ENCODE measurements at places on chromosomes 2 and 18.

DNA sequence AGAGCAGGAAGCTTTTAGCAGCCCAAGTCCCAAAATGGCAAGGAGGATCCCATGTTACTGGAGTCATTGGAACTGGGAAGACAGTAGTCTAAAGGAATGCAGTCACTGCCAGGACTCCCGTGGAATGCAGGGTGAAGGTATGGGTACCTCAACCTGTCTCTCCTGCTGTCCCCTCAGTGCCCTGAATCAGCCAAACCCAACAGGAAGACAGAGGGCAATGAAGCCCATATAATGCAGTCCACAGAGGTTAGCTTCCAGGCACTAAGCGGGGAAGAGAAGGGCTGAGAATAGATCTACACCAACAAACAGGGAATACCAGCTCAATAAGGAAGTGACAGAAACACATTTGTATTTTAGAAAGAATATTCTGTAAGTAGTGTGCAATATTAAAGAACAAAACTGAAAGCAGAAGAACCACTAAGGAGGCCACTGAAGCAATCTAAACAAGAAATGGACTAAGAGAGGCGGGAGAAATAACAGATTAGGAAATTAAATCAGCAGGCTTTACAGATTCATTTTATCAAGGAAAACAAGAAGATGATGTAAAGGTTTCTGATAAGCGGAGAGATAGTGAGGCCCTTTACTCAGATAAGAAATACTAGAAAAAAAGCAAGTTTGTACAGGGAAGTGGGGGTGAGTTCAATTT lies 8.3 kb downstream of the NEMP2 start:
- no peak for DNase-seq

- no peak for DNase-seq
Observed at GRCh38 chr18:78558948-78559347, 420.7 kb upstream of the SALL3 start.

DNA sequence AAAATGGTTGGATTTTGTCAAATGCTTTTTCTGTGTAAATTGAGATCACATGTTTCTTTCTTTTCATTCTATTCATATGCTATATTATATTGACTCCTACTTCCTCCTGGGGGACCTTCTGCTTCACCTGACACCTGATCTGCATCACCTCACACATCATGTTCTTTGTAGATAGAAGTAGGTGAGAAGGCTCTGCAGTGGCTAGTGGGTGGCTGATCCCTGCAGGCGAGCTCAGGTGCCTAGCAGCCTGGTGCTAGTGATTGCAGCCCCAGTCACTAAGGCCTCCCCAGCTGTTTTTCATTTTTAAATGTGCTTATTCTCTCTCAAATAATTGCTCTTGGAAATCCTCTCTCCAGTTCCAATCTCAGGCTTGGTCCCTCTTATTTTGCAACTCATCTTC lies 33.6 kb downstream of the MC4R start:
- DNase-seq = no peak

GRCh38 chr2:62042944-62043343 lies 137.5 kb downstream of the COMMD1 start:
- DNase-seq = no peak

- DNase-seq = no peak
Observed at GRCh38 chr18:63073481-63073880, 246.1 kb downstream of the BCL2 start.

DNA sequence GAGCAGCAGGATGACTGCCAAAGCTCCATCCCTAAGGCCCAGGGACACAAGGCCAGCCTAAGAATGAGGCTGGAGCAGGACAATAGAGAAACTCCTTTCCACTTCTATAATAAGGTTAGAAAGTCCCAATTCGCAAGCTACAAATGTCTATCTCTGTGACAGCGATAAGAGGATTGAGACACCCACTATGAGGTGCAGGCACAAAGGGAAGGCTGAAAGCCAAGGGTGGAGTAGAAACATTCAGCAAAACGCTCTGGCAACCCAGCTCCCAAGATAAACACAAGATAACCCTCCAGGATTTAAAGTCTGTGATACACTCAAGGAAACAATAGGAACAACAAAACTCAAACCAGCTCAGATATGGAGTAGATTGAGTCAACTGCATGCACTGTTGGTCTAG lies 418.0 kb upstream of the UBE2E3 start:
- DNase-seq = no peak

DNA sequence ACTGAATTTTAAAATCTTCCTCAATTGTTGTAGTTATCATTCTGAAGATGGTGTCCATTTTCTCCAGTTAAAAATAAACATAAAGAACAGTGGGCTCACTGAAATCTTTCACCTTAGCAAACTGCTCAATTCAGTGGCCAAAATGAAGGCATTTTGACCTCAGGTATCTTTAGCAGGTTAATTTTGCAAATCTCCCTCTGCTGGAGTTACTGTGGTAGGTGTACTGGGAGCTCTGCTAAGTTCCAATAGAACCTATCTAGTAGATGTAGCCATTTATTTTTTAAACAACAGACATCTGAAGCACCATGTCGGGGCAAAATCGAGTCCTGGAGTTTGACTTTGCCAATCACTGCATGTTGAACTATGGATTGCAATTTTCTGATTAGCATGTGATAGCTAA lies 177.1 kb downstream of the IRS1 start:
- no peak for DNase-seq

GRCh38 chr2:157158111-157158510 lies 99.4 kb upstream of the GALNT5 start:
- no peak for DNase-seq

DNA sequence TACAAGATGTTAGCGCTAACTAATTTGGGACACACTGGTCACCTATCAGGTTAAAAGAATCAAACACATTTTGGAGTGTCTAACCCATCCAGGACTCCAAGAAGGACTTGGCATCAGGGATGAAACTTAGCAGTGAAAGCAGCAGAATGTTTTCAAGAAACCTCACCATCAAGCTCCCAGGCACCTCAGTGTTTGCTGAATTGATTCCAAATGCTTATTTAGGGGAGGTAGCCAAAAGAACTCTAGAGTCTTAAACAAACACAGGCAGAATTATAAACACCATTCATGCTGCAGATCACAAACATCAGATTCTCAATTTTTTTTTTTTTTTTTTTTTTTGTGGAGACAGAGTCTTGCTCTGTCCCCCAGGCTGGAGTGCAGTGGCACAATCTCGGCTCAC lies 122.8 kb upstream of the UXS1 start:
- DNase-seq = no peak

DNA sequence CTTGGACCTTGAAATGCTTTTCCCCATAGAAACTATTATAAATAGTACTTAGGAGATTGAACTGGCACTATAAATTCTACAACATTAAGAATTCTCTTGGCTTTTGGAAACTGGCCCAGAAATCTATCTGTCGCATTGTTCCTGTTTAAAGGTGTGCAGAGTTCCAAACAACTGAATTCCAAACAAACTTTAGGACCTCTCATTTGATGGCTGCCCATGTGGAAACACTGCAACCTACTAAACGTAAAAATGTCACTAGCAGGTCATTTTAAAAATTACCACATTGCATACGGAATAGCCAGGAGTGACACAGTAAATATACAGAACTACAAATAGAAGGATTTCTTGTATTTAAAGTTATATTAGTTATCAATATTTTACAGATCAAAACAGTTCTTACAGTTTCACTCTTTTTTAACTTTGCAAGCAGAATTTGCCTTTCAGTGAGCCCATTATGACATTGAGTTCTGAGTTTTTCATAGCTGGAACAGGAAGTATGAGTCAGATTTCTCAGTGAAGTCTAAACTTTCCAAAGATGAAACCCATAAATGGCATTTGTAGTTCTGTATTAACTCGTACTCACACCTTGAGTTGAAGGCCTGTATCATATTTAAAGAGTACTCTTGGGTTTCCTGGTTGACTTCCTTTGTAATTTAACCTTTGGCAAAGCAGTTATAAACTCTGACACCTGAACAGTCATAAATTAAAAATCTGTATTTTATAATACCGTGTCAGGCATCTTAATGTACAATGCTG lies 142.3 kb upstream of the BOD1L2 start:
- DNase-seq = no peak

- no peak for DNase-seq
Observed at GRCh38 chr2:61288070-61288841, 126.3 kb downstream of the C2orf74 start.

DNA sequence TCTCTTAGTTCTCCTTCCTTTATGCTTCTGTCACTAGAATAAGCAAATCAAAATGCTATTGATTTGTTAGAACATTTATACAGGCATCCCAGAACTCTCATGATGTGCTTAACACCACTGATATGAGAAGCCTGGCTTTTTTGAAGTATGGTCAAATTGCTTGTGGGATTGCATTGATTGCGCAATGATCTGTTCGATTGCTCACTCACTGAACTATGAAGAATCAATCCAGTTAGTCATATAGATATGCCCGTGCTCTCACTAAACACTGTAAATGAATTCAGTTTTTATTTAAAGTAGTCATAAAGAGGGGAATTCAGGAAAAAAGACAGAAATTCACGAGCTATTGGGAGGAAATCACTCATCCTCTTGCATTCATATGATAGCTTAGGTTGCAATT lies 1237.8 kb downstream of the SUCLG1 start:
- no peak for DNase-seq

DNA sequence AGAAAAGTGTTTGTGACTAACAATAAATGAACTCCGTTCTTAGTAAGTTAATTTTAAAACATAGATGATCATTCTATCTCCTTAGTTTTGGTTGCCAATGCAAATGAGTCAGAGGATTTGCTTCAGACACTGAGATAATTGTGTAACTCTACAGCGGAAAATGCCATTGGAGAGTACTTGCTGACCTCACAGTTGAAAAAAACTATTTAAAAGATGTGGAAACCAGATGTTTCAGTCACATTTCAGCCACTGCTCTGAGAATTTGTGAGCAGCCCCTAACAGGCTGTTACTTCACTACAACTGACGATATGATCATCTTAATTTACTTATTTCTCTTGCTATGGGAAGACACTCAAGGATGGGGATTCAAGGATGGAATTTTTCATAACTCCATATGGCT lies at the start of gene TNFAIP6:
Gene TNFAIP6 (plus strand): TSS at position 234 of the 400 bp plus-strand sequence. CDS start 75 bp downstream, at position 309.
- no peak for DNase-seq

DNA sequence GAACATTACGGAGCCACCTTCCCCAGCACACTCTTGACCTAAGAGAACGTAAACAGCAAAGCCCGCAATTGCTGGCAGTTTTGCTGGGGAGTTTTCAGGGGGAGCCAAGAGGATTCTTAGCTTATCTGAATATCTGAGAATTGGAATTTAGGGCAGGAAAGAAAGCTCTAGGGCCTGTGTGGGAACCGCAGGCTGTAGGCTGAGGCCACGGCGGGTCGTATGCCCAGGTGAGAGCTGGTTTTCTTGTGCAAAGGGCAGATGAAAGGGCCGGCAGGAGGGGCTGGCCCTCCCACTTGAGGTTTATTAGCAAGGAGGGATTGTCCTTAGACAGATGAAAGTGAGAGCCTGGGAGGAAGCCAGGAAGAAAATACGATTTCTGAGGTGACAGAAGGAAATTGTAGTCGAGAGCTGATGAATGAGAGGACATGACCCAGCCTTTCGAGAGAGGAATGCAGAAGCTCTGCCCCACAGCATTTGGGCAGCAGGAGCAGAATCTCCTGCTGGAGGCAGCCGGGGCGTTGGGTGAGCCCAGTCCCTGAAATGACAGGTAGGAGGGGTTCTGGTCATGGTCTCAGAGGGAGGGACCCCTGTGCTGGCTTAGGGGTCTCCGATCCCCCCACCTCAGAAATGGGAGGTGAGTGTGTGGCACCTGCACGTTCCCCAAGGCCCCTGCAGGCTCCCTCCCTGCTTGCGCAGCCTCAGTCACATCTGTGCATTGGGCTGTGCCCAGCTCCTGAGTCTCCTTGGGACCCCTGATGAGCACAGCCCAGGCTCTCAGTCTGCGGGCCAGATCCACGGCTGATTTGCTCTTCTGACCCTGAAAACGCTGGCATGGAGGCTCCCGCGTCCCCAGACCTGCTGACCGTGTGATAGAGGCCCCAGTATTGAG lies 61.1 kb downstream of the CABLES1 start:
- no peak for DNase-seq

DNA sequence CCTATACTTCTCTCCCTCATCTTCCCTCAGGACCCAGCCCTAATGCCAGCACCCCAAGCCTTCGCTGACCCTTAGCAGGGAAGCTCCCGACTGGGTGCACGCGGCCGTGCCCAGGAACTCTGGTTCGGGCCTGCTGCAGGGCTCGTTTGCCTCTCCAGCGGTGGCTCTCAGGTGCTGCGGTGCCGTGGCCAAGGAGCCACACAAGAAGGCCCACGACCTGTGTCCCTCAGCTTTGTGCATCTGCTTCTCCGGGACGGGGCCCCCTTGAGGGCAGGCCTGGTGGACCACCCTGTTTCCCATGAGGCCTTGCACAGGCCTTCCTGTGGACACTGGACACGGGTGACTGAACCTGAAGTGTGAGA lies 17.7 kb downstream of the BOK start:
- DNase-seq = no peak

DNA sequence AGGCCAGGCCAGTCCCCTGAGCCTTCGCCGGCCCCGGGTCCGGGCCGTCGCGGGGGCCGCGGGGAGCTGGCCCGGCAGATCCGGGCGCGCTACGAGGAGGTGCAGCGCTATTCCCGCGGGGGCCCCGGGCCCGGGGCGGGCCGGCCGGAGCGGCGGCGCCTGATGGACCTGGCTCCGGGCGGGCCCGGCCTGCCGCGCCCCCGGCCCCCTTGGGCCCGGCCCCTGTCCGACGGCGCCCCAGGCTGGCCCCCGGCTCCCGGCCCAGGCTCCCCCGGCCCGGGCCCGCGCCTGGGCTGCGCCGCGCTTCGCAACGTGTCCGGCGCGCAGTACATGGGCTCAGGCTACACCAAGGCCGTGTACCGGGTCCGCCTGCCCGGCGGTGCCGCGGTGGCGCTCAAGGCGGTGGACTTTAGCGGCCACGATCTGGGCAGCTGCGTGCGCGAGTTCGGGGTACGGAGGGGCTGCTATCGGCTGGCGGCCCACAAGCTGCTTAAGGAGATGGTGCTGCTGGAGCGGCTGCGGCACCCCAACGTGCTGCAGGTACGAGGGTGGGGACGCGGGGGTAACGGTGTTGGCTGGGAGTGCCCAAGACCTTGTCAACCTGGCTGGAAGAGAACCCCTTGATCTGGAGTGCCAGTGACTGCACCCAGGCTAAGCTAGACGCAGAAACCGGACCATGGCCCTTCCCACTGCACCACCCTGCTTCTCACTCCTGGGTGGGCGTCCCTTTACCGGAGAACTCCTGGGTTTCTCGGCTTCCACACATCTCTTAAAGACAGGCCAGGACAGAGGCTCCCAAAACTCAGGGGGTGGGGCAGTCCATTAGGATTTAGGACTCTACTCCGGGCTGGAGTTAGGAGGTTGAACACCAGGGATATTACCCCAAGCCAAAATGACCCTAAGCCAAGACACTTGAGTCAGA lies 739 bp downstream of the PKDCC start:
- DNase-seq = no peak

DNA sequence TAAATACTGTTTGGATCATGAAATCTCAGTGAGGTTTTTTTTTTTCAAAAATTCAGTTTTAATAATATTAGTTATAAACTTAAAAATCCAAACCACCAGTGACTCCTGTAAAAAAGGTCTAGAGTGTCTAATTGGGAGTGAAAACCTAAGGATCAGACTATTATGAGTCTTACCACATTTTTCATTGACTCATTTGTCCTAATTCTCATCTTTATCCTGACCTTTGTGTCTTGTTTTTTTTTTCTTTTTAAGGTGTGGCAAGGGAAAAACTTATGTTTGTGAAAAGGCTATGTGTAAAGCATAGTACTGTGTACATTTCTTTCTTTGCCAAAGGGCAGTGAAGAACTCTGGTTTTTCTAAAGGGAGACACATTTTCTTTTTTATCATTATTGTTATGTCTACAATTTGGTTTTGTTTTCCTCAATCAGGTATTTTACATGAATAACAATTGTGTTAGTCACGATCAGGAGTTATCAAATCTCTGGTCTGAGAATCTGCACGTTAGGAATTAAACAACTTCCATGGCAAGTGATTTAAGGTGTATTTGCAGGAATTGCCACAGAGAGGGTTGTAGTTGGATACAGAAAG lies 52.6 kb downstream of the RHBDD1 start:
- no peak for DNase-seq

Measured in naive thymus-derived CD4-positive, alpha-beta T cell (primary cell).